ENCODE measurements at places on chromosomes 4 and X.

GRCh38 chr4:188433741-188434315 lies 294.6 kb downstream of the TRIML1 start:
- no peak for DNase-seq

GRCh38 chr4:116118221-116118620 lies 967.2 kb downstream of the TRAM1L1 start:
- no peak for DNase-seq

GRCh38 chr4:100799761-100800539 lies 282.1 kb upstream of the EMCN start:
- no peak for DNase-seq

GRCh38 chrX:45322820-45323219 lies 122.1 kb upstream of the DIPK2B start:
- DNase-seq, result no peak

- DNase-seq, result no peak
Measured at GRCh38 chrX:20071511-20072079, 45.1 kb downstream of the MAP7D2 start.

- DNase-seq, result no peak
Measured at GRCh38 chr4:784401-785331, 41.3 kb downstream of the CPLX1 start.

DNA sequence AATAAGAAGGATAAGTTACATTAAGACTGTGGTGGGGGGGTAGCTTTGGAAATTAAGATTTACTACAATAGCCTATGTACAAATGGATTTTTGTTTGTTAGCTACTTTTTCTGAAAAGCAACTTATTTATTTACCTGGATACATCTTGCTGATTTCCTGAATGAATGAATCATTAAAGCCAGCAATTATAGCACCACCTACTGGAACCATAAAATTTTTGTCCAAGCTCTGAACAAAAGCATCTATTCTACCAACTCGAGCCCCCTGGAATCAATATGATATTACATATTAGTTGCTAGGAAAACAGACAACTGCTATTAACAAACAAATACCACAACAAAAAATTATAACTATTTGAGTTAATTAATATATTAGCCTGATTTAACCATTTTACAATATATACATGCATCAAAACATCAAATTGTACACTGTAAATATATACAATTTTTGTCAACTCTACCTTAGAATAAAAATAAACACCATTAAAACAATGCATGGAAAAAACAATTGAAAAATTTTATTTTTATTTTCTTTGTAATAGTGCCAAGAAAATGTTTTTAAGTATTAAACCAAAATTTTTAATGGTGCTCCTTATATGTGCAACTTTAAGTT lies 15.3 kb downstream of the SEPSECS start:
- DNase-seq, result no peak

DNA sequence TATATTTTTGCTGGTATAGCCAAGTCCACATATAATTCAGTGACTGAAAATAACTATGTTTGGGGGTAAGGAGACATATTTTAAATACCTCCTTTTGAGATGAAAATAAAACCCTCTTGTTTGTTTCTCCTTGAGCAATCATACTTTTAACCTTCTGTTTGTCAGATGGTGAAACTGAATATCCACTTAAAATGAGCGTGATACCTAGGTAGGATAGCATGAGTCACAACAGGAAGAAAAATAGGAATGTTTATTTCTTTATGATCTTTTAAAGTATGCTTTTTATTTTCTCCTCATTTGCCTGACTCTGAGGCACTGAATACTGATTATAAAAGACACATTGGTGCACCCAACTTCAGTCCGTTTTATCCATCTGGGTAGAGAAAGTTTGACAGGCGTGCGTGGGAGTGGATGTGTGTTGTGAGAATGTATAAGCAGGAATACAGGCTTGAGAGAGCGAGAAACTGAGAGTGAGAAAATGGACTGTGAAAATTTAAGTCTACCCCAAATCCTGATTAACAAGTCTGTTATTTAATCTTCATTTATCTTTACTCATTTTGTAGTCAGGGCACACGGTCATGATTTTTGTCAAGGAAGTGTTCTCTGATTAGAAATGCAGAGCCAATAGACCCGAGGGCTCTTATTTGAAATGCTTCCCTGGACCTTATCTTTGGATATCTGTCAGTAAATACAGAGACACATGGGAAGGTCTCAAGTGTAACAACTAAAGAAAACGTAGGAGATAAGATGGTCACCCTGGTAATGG lies 62.1 kb upstream of the ANTXR2 start:
- DNase-seq, result no peak

DNA sequence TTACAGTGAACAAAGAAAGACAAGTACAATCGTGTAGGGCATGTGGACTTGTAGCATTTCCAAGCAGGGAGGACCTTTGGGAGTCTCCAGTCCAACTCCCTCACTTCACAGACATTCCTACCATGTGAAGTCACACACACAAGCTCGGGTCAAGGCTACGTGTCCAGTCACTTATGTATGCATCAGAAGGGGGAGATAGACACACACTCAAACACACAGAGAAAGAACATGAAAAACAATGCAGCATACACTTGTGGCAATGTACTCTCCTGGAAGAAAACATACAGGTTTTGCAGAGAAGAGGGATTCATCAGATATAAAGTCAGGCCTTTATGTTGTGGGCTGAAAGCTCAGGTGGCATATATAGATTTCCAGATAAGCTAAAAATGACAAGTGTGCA lies 136.1 kb upstream of the MID1 start:
- DNase-seq, result no peak

DNA sequence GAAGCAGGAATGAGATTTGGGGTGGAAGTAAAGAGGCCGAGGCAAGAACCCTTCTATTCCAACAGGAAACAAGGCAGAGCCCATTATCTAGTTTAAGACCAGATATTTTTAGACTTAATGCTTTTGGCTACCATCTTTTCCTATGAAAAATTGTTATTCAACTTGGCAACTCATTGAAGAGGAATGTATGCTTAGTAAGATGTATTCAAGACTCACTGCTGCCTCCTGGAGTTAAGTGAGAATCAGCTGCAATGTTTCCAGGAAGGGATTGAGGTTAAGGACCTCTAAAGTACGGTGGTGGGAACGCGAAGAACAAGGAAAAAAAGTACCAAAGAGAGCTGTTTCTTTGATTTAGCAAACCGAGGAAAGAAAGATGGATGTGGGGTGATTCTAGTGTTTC lies 89.1 kb downstream of the RAPGEF2 start:
- DNase-seq, result no peak

Measured in activated CD8-positive, alpha-beta memory T cell treated with anti-CD3 and anti-CD28 coated beads for 24 hours (primary cell).